ENCODE measurements at places on chromosomes 1 and 21.

GRCh38 chr21:14582934-14583628, 37.0 kb upstream of the SAMSN1 start:
- DNase-seq, result no peak

GRCh38 chr1:231032963-231033362, 7.1 kb downstream of the FAM89A start:
- no peak for DNase-seq

- DNase-seq, result no peak
Measured at GRCh38 chr1:52955129-52955970, 28.3 kb downstream of the SCP2 start.

DNA sequence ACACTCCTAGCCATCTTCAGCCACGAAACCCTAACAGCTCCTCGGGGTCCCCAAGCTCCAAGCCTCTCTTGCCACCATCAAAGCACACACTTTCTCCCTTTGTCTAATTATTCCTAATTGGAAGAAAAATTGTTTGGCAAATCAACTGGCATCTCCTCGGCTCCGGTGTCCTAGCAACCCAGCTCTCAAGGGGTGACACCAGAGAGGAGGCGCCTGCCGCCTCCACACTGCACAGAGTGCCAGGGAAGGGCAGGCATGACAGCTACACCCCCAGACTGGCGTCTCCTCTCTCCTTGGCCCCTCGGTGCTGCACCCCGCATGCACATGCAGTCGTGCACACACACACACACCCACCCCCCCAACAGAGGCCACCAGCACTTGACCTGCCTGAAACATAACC, 18.2 kb upstream of the GJB5 start:
- no peak for DNase-seq

DNA sequence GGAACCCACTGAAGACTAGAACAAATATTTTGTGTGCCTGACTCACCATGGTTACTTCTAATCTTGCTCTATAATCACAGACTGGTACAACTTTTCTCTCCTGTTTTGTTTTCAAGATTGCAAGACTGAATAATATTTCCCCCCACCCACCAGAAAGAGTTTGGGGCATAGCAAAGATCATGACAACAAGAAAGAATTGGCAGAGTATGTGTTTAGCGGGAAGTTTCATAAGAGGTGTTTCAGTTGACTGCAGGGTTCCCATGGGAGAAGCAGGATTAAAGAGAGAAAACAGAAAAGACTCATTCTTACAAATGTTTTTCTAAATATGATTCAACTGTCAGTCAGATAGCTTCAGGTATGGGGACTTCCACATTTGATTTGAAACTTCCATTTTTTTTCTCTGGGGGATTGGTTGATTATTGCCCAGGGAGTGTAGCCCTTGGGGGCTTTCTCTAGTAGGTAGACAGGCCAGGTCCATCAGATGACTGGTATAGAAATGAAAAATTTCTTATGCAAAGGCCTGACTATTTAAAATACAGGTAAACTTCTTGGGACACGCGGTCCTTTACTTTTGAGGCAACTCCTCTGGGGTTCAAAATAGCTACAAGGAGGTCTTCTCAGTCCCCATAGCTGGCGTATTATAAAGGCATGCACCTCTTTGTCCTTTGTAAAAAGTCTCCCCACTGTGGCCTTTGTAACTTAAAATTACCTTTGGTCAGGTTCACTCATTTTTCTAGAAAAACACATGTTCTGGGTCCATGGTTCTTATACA, 13.9 kb downstream of the OR14I1 start:
- no peak for DNase-seq

GRCh38 chr1:185719021-185719420, 15.2 kb upstream of the HMCN1 start:
- no peak for DNase-seq

GRCh38 chr1:46657775-46658174, 10.4 kb downstream of the ATPAF1 start:
- no peak for DNase-seq

- DNase-seq, result no peak
Measured at GRCh38 chr1:40659649-40659947, 5.9 kb downstream of the RIMS3 start.

DNA sequence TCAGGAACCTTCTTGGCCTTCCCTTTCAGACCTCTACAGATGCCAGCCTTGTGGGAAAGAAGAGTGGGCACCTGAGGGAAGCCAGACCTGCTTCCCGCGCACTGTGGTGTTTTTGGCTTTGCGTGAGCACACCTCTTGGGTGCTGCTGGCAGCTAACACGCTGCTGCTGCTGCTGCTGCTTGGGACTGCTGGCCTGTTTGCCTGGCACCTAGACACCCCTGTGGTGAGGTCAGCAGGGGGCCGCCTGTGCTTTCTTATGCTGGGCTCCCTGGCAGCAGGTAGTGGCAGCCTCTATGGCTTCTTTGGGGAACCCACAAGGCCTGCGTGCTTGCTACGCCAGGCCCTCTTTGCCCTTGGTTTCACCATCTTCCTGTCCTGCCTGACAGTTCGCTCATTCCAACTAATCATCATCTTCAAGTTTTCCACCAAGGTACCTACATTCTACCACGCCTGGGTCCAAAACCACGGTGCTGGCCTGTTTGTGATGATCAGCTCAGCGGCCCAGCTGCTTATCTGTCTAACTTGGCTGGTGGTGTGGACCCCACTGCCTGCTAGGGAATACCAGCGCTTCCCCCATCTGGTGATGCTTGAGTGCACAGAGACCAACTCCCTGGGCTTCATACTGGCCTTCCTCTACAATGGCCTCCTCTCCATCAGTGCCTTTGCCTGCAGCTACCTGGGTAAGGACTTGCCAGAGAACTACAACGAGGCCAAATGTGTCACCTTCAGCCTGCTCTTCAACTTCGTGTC, 995 bp upstream of the ZBTB48 start:
- DNase-seq, result no peak

GRCh38 chr1:20074725-20075171, 4.8 kb downstream of the PLA2G5 start:
- DNase-seq, result no peak

- no peak for DNase-seq
Measured at GRCh38 chr1:201562257-201562656, 23.3 kb downstream of the NAV1 start.

DNA sequence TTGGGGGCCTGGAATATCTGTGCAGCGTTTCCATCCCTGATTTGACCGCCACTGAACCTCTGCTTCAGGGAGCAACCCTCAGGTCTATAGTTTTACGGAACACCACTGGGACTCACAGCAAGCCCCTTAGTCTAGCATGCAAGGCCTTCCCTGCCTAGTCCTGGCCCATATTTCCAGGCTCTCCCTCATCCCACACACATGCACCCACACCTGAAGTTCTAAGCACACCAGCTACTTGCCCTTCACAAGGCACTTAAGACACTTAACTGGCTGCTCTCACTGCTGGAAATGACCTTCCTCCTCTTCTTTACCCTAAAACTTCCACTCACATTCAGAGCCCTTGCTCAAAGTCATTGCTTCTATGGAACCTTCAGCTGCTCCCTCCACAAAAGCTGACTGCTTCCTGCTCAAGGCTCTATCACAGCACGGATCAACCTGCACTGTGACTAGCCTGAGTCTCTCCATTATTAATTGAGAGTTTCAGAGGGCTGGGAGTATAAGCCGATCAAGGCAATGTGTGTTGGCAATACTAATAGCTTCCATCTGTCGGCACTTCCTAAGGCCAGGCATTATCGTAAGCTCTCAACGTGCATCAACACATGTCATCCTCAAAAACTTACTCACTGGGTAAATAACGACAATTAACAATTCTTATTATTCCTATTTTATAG, 84.3 kb downstream of the RRAGC start:
- no peak for DNase-seq

DNA sequence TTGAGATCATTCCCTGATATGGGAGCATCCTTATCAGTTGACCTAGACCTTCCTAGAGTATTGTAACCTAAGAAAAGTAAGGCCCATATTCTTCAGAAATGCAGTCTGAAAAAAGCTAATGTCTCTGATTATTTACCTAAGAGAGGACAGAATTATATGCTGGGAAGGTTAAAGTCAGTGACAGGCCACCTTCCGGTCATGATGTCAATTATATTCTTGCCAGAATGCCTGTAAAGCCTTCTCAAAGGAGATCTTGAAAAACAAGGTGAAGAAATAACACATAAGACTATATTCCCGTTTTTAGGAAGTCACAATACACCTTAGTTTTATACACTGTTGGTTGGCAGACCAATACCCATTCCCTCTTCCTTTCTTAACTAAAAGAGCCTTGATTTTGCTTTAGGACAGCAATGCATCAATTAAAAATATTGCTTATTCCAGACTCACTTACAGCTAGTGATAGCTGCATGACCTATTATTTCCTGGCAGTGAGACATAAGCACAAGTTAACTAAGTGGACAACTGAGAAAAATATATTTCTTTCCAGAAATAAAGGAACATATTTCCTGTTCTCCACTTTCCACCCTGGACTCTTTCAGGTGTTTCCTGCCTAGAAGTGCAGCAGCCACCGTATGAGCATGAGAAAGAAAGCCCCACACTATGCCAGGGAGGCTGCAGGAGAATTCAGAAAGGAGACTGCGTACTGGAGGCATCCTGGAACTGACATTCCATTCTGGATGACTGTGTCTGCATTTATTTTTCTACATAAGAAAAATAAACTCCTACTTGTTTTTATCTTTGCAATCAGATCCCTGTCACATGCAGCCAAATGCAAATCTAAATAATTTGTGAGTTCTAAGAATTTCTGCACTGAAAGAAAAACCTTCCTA, 332.9 kb upstream of the PTBP2 start:
- DNase-seq, result no peak

DNA sequence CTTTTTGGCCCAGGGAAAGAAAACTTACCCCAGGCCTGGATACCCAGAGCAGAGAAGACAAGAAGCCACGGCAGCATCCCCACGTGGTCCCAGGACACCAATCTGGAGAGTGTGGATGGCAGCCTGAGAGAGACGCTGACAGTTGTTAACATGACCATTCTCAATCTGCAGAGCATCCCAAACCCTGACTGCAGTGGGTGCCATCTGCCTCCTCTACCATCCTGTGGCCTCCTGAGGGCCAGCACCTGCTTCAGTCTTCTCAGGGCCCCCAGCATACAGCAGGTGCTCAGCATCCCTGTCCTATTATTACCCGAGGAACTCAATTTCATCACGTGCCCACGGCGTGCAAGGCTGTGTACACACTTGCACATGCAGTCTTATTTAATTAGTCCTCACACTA, 785 bp downstream of the PGLYRP4 start:
- no peak for DNase-seq

DNA sequence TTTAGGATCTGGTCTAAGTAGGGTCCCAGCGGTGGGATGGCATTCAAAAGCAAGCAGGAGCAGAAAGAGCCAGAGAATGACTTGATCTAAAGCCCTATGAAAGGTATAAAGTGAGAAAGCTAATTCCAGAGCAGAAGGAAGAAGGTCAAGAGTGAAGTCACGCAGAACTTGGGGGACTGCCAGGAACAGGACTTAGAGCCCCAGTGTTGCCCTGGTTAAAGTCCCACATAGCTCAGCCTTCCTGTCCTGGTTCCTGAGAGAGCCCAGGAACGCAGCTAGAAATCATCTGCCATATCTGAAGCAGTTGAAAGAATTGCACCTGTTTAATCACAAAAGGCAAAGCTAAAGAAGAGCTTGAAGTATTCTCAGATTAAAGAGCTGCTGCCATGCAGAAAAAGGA, 160.6 kb upstream of the ATP1B1 start:
- peak; percentile 86 for DNase-seq

- DNase-seq, result no peak
Measured at GRCh38 chr1:6538956-6539355, 15.4 kb downstream of the NOL9 start.

GRCh38 chr1:94552071-94552586, 10.6 kb upstream of the F3 start:
- no peak for DNase-seq

GRCh38 chr1:208565756-208566440, 321.7 kb upstream of the PLXNA2 start:
- no peak for DNase-seq

GRCh38 chr21:31258073-31258472, 86.0 kb downstream of the TIAM1 start:
- no peak for DNase-seq

DNA sequence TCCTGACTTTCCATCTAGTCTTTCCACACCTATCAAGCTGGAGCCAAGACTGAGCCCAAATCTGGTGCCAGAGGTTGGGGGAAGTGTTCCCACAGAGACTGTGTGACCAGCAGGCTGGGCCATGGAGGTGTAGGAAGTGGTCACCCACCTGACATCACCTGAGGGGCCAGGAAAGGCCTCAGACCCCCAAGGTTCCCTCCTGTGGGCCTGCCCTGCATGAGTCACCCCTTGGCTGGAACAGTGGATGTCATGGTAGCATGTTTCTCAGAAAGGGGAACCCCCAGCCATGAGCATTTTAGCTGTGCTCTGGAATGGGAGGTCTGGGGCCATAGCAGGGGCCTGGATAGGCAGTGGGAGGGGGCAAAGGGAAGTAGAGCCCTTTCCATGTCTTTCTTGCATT, 5.7 kb upstream of the TNFRSF8 start:
- DNase-seq, result no peak

- DNase-seq, result no peak
Measured at GRCh38 chr21:38984982-38985567, 179.3 kb downstream of the ETS2 start.

DNA sequence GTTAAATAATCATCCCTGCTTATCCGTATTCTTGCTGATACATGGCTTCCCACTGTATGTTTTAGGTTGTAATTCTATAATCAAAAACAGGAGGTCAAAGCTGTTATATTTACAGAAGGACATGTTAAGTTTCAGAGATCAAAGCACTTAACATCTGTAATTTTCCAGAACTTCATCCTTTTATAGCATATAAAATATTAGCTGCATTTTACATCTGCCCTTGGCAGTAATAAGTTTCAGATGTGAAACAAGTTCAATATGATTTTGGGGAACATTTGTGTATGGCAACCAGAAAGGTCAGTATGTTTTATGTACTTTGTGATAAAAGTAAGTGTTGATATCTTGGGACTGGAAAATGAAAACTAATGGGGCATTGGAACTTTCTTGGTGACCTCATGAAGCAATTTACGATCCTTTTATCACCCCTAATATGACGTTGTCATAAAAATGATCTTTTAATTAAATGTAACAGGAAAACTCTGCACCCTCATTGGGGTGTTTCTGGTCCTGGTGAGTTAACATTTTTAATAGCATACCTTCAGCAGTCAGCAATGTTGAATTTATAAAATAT, 449.6 kb downstream of the GPATCH2 start:
- DNase-seq, result no peak

Measured in Peyer's patch (tissue), 4 donors.